Inflammatory macrophage treated with lipopolysaccharide for 1 hour (primary cell): ENCODE measurements at places on chromosomes 4 and X.
A peak's percentile ranks its signal among the peaks of the same experiment; 100 is the strongest.

DNA sequence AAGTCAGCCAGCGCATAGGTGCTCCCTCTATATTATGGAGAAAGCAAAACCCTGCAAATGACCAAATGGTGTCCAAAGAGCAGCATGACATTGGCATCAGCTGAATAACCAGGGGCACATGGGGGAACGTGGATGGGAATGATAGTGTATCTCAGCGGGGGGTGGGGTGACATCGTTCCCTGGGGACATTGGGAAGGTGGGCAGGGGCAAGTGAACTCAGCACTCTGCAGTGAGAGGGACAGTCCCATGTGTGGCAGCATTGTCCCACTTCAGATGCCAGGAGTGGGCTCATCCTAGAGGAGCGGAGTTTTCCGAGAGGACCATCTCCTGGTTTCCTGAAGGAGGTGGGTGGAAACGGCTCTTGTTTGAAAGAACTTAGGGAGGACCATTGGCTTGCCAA is 64.8 kb downstream of the NELFA start:
- no peak for DNase-seq

DNA sequence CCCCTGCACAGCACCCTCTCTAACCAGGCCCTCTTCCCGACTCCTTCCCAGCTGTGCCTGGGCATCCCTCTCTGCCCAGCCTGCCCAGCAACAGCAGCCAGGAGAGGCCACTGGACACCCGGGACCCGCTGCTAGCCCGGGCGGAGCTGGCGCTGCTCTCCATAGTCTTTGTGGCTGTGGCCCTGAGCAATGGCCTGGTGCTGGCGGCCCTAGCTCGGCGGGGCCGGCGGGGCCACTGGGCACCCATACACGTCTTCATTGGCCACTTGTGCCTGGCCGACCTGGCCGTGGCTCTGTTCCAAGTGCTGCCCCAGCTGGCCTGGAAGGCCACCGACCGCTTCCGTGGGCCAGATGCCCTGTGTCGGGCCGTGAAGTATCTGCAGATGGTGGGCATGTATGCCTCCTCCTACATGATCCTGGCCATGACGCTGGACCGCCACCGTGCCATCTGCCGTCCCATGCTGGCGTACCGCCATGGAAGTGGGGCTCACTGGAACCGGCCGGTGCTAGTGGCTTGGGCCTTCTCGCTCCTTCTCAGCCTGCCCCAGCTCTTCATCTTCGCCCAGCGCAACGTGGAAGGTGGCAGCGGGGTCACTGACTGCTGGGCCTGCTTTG is 1.1 kb downstream of the AVPR2 start:
- DNase-seq, result no peak

DNA sequence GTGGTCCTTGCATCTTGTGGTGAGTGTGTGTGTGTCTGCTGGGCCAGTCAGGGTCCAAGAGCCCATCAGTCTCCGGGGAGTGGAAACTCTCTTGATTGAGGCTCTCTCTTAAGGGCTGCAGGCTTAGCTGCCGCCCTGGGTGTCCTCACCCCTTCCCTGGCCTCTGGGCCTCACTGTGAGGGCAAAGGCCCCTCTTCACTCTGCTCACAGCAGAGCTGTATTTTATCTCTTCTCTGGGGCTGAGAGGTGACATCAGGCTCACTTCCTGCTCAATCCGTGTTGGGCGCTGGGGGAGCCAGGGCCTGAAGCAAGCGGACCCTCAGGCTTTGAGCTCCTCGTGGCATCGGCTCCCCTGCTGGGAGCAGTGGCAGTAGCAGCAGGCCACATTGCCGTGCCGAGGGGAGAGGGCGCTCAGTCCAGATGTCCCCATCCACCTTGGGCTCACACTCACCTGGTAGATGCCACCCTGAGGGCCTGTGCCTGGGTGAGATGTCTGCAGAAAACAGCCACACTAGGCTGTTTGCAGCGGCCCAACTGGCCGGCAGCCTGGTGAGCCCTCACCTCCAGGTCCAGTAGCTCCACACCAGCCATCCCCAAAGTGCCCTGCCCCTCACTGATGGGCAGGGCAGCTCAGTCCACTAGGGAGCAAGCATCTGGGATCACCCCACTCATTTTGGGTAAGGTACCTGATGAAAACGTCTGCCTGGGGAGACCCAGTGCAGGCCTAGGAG is 24.7 kb upstream of the PRPS1 start:
- no peak for DNase-seq

DNA sequence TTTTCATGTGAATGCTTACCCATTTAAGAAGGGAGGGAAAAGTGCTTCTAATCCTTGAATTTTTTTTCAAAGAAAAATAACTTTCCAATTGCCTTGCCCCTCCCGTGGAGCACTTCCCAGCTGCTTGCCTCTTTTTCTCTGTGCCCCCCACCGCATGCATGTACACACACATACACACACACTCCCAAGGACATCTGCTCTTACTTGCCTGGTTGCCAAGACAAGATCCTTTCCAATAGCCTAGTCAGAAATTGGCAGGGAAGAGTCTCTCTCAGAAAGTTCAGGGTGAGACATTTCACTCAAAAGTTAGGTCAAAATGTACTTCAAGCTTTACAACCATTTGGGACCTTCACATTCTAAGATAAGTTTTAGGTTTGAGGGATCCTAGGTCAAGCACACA is 10.9 kb downstream of the HHIP start:
- DNase-seq, result no peak

DNA sequence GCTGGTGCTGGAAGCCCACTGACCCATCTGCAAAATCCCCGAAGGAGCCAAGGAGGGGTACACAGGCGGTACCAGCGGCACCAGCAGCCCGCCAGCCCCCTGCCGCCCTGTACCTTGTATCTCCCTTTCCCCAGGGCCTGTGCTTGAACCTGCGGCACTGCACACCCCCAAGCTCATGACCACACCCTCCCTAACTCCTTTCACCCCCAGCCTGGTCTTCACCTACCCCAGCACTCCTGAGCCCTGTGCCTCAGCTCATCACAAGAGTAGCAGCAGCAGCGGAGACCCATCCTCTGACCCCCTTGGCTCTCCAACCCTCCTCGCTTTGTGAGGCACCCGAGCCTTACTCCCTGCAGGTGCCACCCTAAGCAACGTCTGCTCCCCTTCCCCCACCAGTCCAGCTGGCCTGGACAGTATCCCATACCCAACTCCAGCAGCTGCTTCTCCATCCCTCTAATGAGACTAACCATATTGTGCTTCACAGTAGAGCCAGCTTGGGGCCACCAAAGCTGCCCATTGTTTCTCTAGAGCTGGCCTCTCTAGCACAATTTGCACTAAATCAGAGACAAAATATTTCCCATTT is 94.9 kb downstream of the LARP1B start:
- no peak for DNase-seq

- no peak for DNase-seq
These were observed 576.5 kb upstream of the CPXCR1 start for GRCh38 chrX:88170553-88170952.

DNA sequence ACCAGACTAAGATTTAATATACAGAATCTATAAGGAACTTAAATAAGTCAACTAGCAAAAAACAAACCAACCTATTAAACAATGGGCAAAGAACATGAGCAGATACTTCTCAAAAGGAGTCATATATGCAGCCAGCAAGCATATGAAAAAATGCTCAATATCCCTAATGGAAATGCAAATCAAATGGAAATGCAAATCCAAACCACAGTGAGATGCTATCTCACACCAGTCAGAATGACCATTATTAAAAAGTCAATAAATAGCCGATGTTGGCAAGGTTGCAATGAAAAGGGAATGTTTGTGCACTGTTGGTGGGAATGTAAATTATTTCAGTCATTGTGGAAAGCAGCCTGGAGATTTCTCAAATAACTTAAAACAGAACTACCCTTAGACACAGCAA is 97.0 kb upstream of the SLC6A14 start:
- DNase-seq, result no peak

DNA sequence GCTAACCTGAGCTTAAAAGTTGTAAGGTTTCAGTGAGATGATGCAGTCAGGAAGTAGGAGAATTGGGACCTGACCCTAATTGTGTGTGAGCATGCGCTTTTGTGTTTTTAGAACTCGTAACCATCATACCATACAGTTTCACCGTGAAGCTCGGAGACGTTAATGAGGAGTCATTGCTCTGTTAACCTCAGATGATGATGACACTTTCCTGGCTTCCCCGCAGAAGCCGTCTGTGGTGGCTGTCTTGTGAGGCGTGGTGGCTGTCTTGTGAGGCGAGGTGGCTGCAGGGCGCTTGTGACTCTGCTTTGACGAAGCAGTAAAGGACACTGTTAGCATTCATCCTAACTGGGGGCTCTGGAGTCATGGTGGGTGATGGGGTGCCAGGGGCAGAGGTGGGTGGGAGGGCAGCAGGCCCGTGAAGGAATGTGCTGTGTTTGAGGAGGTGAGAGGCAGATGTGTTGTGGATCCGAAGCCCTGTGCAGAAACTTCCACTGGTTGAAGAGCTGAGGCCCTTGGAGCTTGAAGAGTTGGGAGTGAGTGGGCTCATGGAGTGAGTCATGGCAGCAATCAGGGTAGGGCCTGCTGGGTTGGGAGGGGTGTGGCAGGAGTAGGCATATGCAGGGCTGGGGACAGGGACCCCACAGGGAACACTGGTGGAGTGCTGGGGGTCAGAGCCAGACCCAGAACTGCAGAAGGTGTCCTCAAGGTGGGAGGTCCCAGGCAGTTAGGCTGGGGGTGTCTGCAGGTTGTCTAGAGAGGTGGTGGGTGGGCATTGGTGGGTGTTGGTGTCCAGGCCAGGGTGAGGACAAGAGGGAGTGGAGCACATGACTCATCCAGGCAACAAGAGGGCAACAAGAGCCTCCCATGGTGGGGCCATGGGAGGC is 57.4 kb downstream of the NSD2 start:
- DNase-seq, result peak; percentile 78

GRCh38 chrX:143171703-143172102 is 146.0 kb downstream of the SPANXN4 start:
- DNase-seq, result no peak

DNA sequence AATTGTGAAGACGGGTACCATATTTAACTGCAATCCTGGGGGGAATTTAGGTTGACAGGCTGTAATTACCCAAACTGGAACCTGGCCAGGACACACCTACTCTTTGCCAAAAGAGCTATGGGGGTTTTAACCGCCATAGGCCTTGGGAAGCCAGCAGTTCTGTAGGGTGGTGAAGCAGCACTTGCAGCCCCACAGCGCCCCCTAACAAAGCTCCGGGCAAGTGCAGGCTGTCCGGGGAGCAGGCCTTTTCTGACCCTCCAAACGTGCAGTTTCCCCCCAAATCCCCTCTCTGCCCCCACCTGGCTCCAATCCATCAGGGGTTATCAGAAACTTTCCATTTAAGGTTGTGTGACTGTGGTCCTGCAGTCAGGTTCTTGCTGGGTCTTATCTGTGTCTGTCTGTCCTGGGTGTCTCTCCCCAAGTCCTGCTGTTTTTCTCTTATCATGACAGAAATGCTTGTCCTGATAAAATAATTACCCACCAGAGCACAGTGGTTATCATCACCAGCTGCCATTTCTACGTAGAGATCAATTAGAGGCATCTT is 350.9 kb downstream of the MID1IP1 start:
- peak; percentile 55 for DNase-seq

DNA sequence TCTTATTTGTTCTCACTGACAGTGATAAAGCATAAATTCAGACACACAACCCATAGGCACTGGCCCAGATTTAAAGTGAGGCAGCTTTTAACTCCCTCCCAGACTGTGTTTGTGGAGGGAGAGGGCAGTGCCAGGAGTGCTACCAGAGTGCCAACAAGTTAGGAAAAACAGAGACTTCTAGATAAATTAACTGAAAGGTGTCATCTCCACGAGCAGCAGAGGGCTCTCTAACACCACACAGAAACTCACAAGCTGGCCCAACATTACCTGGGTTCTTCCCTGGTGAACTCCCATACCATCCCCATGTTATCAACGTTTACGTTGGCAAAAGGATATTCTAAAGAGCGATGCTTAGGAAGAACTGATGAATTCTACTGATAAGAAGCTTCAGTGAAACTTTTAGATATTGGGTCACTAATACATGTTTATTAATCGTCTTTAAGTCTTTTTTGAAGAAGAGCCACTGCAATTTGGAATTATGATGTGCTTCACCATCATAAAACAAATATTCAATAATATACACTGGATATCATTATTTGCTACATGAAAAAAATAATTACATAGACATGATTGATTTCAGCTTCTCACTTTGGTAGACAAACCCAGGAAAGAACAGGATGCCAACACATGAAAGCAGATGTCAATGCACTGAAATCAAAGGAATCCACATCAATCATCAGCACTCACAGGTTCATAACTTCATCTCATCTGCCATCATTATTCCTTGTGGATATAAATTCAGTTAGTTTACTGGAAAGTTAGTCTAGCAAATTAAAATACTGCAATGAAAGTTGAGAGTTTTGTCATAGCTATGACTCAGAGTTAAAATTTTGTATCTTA is 121.2 kb upstream of the NAP1L5 start:
- DNase-seq, result peak; percentile 55

DNA sequence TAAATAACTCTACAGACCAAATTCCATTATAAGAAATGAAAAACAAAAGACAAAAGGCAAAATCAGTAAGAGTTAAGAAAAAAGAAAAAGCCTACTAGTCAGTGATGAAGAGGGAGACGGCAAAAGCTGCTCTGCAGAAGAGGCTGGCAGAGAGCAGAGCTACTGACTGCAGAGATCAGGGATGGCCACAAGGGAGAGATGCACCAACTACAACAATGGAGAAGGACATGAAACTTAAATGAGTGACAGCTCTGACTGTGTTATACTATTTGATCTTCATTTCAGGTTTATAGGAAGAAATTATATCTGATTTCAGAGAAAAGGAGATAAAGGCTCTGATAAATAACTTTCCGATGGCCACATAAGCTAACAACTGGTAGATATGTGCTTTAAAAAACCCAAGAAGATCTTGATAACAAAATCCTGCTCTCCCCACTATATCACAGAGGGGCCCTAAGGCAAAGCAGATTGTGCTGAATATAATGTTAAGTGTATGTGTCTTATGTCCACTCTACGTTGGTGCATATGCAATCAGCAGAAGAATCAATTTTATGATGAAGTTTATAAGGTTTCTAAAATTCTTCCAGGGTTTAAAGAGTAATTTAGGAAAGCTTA is 58.4 kb upstream of the COX18 start:
- DNase-seq, result no peak

GRCh38 chr4:37675587-37676290 is 10.4 kb downstream of the RELL1 start:
- no peak for DNase-seq

GRCh38 chrX:113959912-113960626 is 623.8 kb upstream of the HTR2C start:
- DNase-seq, result no peak

DNA sequence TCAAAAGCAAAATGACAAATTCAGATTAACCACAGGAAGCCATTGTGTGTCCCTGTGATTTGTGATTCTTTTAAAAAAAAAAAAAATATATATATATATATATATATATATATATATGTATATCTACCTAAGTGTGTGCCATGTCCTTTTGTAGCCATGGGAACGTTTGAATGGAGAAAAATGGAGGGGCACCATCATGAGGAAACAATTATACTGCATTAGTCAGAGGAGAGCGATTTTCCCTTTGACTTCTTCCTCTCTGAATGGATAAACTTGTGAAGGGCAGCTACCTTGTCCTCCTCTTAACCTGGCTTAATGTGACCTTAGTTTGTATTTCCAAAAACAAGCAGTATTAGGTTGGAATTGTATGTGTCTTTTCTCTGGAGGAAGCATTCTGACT is 23.3 kb upstream of the CBLL2 start:
- DNase-seq, result no peak
